ENCODE measurements at places on chromosomes 6 and 20.

DNA sequence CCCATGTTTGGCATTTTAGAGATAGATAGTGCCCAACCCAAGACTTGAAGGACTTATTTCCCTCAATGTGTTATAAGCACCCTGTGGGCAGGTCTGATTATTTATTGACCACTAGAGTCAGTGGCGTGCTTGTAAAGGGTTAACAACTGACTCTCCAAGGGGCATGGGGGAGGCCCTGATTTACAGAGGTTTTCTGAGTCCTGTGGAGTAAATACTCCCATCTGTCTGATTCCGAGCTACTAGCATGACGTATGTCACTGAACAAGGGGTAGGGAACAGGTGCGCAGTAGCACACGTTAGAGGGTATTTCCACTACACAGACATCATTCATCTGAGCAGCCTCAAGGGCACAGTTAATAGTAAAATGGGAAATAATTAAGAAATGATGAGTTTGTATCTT is 17.4 kb upstream of the TRAM2 start:
- DNase-seq = no peak

DNA sequence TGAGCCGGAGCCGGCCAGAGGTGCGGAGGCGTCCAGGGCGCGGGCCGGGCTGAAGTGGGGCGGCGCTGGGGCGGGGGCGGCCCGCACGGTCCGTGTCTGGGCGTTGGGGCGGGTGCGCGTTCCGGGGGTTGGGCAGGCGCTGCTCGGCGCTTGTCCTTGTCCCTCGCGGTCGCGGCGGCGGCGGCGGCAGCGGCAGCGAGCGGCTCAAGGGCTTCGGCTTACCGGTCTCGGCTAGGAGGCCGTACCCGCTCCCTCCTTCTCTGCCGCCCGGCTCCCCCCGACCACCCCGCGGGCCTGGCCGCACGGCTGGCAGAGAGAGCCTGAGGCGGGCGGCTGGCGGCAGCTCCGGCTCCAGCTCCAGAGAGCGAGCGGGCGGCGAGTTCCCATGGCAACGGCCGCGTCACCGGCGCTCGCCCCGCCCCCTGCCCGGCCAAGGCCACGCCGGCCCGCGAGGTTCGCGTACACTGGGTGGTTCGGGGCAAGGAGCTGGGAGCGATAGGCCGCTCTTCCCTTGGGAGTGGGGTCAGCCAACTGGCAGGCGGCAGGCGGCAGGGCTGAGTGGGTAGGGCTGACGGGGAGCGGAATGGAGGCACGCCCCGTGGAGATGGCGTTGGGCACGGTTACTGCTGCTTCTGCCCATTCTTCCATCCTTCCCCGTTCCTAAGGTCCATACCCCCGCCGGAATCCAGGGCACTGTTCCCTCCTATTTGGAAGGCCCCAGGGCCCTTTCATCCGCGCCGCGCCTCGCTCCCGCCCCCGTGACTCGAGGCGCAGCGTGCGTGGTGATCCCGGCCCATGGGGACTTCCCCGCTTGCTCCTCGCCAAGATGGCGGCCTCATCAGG is at the start of gene LRRC73:
Gene LRRC73, minus strand, starts transcription at position 363 of the 843 bp plus-strand sequence. CDS start 561 bp downstream, outside the sequence.
- DNase-seq = peak; percentile 72

GRCh38 chr6:220312-220711 is 72.0 kb upstream of the DUSP22 start:
- no peak for DNase-seq

GRCh38 chr20:14431568-14431967 is 94.2 kb upstream of the FLRT3 start:
- DNase-seq = no peak
